T-cell (primary cell): ENCODE measurements at places on chromosomes 2 and 18.
A peak's percentile ranks its signal among the peaks of the same experiment; 100 is the strongest.

- no peak overlapping the region for H3K4me3 ChIP-seq
- H3K27ac ChIP-seq: no peak overlapping the region
- no peaks in the 10 kb centered on the region for H3K36me3 ChIP-seq
- H3K4me1 ChIP-seq: peaks cover 2% of the 10 kb centered on the region
Measured at GRCh38 chr2:196113061-196113974, 44.7 kb upstream of the DNAH7 start.

DNA sequence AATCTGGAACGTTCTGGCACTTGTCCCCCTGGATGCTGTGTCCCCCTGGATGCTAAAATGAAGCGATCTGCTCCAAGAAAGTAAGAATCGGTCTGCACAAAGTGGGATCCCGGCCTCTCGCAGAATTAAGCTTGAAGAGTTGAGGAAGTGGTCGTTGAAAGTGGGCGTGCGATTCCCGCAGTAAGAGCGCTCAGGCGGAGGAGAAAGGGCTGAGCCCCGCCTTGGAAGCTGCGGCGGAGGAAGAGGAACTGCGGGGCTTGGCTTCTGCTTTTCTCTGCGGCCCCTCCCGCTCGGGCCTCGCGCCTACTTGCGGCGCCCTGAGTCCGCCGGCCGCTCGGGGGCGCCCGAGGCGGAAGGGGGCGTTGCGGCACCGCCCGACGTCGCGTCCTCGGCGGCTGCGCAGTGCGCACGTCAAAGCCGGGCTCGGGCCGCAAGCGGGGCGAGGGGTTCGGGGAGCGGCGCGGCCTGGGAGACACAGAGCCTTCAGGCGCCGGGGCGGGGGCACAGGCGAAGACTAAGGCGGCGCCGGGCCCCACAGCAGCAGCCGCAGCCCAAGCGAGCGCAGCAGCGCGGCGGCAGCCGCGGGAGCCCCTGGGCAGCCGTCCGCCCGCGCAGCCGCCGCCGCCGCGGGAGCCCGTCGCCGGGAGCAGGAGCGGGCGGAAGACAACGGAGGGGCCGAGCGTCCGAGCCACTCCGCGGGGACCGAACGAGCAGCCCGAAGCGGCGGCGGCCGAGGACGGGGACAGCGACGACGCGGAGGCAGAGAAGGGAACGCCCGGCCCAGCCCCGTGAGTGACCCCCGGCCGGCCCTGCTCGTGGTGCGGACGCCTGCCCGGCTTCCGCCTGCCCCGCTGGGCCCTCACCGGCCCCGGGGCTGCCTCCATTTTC lies at the start of gene CAB39:
Gene CAB39, plus strand, starts transcription at position 400 of the 888 bp plus-strand sequence. CDS start 47,160 bp downstream, outside the sequence.
- H3K36me3 ChIP-seq: no peaks in the 10 kb centered on the region
- H3K27me3 ChIP-seq: no peaks in the 10 kb centered on the region
- peak within 1 kb of the TSS; percentile 95 for H3K4me3 ChIP-seq
- DNase-seq: peak; percentile 82

GRCh38 chr2:157269922-157270321 lies 12.4 kb downstream of the GALNT5 start:
- no peaks in the 10 kb centered on the region for H3K27me3 ChIP-seq
- H3K4me1 ChIP-seq: no peaks in the 10 kb centered on the region
- H3K4me3 ChIP-seq: no peak overlapping the region

DNA sequence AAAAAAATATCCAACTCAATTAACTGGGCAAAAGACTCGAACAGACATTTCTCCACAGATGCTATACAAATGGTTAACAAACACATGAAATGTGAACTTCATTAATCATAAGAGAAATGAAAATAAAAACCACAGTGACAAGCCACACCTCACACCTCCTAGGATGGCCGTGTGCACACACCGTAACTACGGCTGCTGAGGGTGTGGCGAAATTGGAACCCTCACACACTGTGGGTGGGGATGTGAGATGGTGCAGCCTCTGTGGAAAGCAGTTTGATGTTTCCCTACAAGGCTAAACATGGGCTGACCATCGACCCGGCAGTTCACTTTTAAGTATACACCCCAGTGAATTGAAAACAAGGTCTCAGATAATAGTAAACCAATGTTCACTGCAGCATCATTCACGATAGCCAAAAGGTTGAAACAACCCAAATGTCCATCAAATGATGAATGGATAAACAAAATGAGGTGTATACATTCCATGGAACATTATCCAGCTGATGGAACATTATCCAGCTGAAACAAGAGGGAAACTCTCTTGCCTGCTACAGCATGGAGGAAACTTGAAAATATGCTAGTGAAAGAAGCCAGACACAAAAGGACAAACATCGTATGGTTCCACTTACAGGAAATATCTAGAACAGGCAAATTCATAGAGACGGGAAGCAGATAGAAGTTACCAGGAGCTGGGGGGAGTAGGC lies 32.2 kb downstream of the ZAP70 start:
- no peak overlapping the region for H3K4me3 ChIP-seq
- peaks cover 69% of the 10 kb centered on the region for H3K4me1 ChIP-seq
- no peaks in the 10 kb centered on the region for H3K27me3 ChIP-seq

- H3K27ac ChIP-seq: no peak overlapping the region
- DNase-seq: no peak
- no peaks in the 10 kb centered on the region for H3K36me3 ChIP-seq
- no peaks in the 10 kb centered on the region for H3K4me1 ChIP-seq
- peak overlapping the region; percentile 48 for H3K4me3 ChIP-seq
- peaks cover 37% of the 10 kb centered on the region for H3K27me3 ChIP-seq
Measured at GRCh38 chr2:9951272-9951521, 296 bp upstream of the GRHL1 start.

DNA sequence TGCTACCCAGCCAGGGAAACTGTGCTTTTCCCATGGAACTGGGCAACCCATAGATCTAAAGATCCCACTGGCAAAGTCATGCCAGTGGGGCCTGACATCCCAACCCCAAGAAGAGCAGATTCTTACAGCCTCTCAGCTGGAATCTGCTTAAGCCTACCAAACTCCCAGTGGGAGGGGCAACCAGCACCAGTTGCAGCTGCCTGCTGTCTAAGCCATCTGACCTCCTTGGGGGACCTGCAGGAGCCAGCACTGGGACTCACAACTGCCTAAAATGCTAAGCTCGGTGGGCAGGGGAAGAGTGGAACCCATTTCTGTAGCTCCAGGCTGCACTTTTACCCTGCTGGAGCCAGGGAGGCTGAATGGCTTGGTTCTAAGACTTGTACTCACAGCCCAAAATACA lies 770.7 kb upstream of the SLC8A1 start:
- no peak overlapping the region for H3K27ac ChIP-seq
- no peak overlapping the region for H3K4me3 ChIP-seq
- H3K27me3 ChIP-seq: no peaks in the 10 kb centered on the region

- no peaks in the 10 kb centered on the region for H3K36me3 ChIP-seq
- H3K27me3 ChIP-seq: no peaks in the 10 kb centered on the region
- no peak overlapping the region for H3K27ac ChIP-seq
- H3K4me3 ChIP-seq: no peak overlapping the region
- H3K4me1 ChIP-seq: no peaks in the 10 kb centered on the region
Measured at GRCh38 chr2:193868833-193869232, 1674.1 kb upstream of the TMEFF2 start.

GRCh38 chr2:95350368-95350767 lies 52.1 kb upstream of the FAHD2A start:
- no peak for DNase-seq
- no peaks in the 10 kb centered on the region for H3K27me3 ChIP-seq
- H3K27ac ChIP-seq: no peak overlapping the region
- peaks cover 2% of the 10 kb centered on the region for H3K4me1 ChIP-seq
- H3K4me3 ChIP-seq: no peak overlapping the region
